ENCODE measurements at places on chromosomes 6 and 20.

DNA sequence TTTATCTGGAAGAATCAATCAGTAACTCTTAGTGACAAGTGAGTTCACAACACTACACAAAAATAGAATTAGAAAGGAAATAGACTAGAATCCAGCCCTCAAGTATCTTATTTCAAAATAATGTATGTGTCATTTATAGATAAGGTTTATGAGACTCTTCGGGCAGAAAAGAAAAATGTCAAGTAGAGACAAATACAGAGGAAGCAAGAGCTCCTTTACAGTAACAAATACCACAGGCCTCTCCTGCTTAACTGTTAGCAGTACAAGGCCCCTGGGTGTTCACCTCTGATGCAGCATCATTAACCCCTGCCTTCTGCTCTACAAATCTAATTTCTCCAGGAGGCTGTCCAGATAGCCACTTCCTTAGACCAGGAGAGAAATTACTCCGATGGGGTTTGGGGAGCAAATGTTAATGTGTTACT is 76.7 kb downstream of the UBE3D start:
- no peak for DNase-seq

DNA sequence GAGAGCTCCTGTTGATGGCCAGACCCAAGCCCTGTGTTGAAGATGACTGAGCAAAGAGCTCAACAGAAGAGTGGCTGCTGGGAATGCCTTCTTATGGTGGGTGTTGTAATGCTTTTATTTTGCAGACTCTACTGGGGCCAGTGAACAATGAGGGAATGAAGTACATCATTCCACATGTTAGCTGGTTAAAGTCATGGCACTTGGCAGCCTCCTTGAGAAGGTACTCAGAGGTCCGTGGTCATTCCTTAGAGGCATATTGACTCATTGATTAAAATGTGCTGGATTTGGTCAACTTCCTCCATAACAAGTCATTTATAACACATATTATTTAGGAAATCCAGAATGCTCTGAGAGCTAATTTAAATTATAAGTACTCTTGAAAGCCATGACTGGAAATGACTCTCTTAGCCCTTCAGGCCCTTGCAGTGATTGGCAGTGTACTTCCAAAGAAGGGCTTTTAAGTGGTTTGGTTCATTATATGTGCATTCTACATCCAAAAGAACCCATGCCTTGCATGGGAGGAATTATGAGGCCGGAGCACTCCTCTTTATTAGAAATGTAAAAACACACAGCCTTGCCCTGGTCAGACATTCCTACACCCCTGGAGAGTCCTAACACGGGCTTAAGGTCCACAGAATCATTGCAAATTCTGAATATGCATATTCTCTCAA is 976.9 kb downstream of the KIF16B start:
- DNase-seq = no peak

GRCh38 chr6:40992746-40993145 is 46.3 kb downstream of the UNC5CL start:
- DNase-seq = no peak

- no peak for DNase-seq
Observed at GRCh38 chr6:138255443-138255842, 37.2 kb upstream of the PBOV1 start.

- DNase-seq = no peak
Observed at GRCh38 chr6:39902786-39903465, 31.3 kb downstream of the MOCS1 start.

GRCh38 chr6:13454286-13455221 is 32.8 kb downstream of the GFOD1 start:
- DNase-seq = peak; percentile 90

DNA sequence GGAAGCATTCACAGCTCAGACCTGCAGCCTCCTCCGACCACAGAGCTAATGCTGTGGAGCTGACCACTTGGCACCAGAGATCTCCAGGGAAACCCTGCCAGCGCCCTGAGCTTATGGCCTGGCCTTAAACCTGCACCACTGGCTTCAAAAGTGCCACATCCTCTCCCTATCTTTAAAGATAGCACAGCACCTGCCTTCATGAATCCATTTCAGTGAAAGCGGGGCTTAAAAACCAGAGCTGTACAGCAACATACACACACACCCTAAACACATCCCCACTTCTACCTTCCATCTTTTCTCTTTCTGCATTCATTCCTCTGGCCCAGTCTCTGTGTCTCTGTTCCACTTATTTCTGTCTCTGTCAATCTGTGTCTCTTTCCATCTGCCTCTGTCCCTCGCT is 59.8 kb upstream of the CCDC167 start:
- DNase-seq = no peak

DNA sequence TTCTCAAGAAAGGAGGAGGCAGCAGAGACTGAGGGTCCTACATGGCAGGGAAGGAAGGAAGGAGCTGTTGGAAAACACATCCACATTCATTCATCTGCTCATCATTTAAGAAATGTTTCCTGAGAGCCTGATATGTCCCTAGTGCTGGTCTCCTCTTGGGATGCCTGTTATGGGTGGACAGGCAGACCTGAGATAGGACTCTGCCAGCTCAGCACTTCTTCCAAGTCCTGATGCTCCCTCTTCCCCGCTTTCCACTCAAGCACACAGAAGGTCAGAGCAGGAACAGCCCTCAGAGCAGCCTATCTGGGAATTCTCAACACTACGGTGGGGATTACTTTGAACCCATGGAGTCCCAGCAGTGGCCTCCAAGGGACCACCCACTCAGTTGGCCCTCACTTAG is 8.0 kb upstream of the SIRPD start:
- no peak for DNase-seq

- DNase-seq = no peak
Observed at GRCh38 chr6:7264686-7265384, 48.2 kb downstream of the SSR1 start.

DNA sequence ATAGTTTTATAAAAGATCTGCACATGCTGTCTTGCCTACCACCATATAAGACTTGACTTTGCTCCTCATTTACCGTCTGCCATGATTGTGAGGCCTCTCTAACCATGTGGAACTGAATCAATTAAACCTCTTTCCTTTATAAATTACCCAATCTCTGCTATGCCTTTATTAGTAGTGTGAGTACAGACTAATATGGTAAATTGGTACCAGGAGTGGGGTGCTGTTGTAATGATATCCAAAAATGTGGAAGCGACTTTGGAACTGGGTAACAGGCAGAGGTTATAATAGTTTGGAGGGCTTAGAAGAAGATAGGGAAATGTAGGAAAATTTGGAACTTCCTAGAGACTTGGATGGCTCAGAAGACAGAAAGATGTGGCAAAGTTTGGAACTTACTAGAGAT is 64.2 kb upstream of the TFAP2D start:
- no peak for DNase-seq

DNA sequence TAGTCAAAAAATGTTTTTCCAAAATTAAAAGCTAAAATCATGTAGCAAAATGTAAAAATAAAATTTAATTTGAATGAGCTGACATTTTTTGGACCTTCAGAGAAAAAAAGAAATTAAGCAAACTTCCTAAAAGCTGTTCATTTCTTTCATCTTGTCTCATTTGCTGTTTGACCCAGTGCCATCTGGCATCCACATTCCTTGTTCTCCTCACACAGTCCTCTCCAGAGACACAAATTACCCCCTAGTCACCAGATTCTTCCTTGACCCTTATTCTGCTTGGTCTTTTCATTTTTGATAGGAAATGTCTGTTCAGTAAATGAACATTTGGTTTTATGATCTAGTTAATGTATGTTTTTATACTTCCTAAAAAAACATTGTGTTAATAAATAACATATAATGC is 55.2 kb downstream of the HDDC2 start:
- DNase-seq = no peak

DNA sequence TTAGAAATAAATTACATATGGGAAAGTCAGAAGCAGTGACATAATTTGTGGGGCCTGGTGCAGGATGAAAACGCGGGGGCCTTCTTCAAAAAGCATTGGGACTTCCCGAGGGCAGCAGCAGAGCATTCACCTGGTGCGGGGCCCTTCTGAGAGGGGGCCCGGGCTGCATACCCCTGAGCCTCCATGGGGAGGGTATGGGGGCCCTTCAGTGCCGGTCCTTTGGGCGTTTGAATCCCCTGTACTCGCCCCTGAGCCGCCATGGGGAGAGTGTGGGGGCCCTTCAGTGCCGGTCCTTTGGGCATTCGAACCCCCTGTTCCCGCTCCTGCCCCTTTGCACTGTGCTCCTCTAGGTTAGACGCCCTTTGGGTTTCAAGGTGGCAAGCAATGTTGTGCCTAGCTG is 283.5 kb downstream of the CDH4 start:
- DNase-seq = no peak

GRCh38 chr6:4155848-4156466 is 20.6 kb upstream of the ECI2 start:
- no peak for DNase-seq

GRCh38 chr6:2754393-2754792 is 3.7 kb upstream of the MYLK4 start:
- no peak for DNase-seq

DNA sequence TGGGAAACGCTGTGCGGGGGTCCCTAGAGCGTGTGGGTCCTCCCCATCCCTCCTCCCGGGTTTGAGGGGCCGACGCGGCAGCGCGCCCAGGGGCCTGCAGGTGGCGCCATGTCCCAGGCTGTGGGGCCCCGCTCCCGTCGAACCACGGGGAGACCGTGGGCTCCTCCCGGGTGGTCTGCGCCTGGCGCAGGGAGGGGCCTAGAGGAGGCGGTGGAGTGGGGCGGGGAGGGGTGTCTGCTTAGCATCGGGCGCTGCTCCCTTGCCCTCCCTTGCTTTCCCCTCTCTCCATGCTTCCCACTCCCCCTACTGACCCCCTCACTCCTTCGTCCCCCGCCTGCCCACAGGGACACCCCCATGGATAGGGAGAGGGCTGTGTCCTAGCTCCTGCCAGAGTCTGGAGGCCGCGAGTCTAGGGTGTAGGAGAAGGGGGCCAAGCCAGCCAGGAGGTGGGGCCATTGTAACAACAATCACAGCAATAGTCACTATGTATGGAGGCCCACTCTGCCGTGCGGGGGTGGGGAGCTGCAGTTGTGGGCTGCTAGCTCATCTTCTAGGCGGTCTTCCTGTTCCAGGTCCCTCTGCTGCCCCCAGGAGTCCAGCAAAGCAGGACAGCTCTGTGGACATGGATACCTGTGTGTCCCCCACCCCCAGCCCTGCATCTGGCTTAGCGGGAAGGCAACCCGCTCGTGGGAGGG is 51.7 kb downstream of the CHMP4B start:
- DNase-seq = no peak

- DNase-seq = no peak
Observed at GRCh38 chr6:170295510-170296422, 4.9 kb upstream of the DLL1 start.

DNA sequence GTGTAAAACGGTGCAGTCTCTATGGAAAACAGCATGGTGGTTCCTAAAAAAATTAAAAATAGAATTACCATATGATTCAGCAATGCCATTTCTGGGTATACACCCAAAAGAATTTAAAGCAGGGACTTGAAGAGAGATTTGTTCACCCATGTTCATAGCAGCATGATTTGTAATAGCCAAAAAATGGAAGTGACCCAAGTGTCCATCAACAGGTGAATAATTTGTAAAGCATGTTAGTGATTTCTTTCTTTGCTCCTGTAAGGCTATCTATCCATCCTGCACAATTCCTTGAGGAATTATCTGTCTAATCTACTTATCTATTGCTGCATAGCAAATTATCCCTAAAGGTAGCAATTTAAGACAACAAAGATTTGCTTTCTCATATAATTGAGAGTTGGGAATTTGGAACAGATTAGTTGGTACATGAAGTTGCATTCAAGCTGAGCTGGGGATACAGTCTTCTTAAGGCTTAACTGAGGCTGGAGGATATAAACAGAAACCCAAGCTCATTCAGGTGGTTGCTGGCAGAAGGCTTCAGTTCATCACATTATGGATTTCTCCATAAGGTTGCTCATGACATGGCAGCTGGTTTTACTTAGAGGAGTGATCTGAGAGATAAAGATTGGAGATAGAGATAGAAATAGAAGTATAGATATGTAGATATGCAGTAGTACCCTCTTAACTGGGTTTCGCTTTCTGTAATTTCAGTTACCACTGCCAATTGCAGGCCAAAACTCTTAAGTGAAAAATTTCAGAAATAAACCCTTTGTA is 62.0 kb downstream of the IL22RA2 start:
- DNase-seq = no peak

GRCh38 chr6:53888931-53889330 is 94.1 kb downstream of the LRRC1 start:
- no peak for DNase-seq

DNA sequence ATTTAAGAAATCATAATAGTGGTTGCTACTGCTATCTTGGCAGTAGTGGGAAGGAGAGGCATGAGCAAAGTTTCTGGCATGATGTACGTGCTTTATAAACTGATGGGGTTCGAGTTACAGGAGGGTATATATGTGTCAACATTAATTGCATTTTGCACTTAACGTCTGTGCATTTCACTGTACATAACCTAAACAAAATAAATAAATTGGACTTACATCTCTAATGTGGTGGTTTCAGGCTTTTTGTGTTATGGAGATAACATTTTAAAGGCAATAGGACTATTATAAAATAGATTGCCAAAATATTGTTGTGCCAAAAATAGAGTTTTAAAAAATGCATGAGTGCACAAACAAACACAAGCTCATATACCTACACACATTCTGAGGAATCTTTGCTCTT is 1001.1 kb upstream of the GJE1 start:
- no peak for DNase-seq

- DNase-seq = no peak
Observed at GRCh38 chr6:30894935-30895334, 10.6 kb downstream of the DDR1 start.

- no peak for DNase-seq
Observed at GRCh38 chr20:2162125-2162822, 60.6 kb downstream of the STK35 start.

DNA sequence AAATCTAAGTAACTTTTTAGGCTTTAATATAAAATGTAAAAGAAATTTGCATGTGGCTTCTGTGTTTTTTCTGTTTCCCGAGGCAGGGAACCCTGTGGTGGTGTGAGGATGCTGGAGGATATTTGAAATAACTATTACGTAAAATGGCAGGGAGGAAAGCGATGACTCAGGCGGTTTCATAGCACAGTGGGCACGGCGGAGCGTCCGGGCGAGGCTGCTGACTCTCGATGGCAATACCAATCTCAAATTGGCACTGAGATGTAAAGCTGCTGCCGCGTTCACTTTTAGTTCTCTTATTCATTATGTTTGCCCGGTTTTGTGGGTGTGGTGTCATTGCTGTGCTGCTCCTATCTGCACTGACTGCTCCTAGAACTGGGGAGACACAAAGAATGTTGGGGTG is 254.3 kb downstream of the THBS2 start:
- DNase-seq = no peak
